Dermis microvascular lymphatic vessel endothelial cell (primary cell): ENCODE measurements at places on chromosomes 1 and 21. TPM values are rescaled to one million over a fixed set of nuclear protein-coding genes. Genes with fewer than 3 reads are reported as not detected.

NBPF12 gene
- 2.8 and 4.2 TPM in 2 replicates for total RNA-seq

CCDC30 gene
- 0.25 and 0.26 TPM in 2 replicates for total RNA-seq

RAP1GAP gene
- not detected in 2 replicates for total RNA-seq

OPN3 gene
- 12.1 and 12.7 TPM in 2 replicates for total RNA-seq

HSD3B2 gene
- not detected in 2 replicates for total RNA-seq

DNA sequence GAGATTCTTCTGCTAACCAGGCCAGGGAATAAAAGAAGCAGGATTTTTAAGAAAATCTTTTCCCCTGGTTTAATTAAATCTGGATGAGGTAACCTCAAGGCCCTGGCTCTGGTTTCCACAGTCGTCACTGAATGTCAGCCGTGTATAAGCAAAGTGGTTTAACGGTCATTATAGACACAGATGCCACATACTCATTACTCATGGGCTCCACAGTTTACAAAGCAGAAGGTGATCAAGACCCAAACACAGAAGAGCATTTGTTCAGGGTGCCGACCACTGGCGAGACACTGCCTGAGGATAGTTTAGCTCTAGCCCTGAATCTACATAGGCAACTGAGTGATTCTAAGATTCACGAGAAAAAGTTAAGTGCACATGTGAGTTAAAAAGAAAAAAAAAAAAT lies 27.8 kb upstream of the RAP1GAP start:
- DNase-seq = no peak

- peak; percentile 25 for DNase-seq
These were observed at the start of gene ENAH for GRCh38 chr1:225652729-225653462. TSS of gene ENAH (minus strand) at chr1:225653123. CDS start at chr1:225652690, 433 bp downstream.

DNA sequence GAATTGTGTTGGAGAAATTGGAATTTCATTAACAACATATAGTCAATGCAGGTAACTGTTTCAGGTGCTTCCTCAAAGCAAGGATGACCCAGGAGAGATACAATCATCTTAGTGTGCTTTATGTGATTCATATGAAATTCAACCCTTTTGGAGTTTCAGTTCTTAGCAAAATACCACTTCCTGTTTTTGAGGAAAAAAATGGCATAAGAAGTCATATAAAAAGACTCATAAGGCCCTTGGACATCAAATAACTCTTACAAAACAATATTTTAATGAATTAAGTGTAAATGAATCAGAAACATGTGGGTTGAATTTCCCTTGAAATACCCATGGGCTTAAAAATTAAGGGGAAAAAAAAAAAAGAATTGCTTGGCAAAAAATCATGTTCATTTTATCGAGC lies 926.6 kb downstream of the LTN1 start:
- DNase-seq = no peak

- DNase-seq = no peak
These were observed 20.7 kb downstream of the TNFRSF8 start for GRCh38 chr1:12083766-12084165.

DNA sequence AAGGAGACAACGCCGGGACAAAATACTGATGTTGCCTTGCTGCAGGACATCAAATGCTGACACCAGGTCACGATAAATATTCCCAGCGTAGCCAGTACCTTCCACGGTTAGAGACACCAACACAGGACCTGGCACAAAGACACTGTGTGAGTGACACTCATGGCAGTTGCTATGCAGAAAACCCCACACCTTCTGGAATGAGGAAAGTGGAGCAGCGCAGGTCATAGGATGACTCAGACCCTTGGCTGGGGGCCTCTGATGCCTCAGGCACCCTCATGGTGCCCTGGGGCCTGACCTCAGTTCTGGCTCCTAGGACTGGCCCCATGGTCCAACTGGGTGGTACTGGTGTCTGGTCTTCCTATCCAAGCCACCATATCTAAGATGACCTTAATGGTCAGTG lies 7.0 kb downstream of the DCST2 start:
- no peak for DNase-seq

- no peak for DNase-seq
These were observed 393.8 kb downstream of the NTNG1 start for GRCh38 chr1:107534632-107535031.
